COR-L47 (cell line): ENCODE measurements at places on chromosomes 6 and 20.

GRCh38 chr20:41116282-41116956, 20.9 kb upstream of the PLCG1 start:
- DNase-seq: no peak

DNA sequence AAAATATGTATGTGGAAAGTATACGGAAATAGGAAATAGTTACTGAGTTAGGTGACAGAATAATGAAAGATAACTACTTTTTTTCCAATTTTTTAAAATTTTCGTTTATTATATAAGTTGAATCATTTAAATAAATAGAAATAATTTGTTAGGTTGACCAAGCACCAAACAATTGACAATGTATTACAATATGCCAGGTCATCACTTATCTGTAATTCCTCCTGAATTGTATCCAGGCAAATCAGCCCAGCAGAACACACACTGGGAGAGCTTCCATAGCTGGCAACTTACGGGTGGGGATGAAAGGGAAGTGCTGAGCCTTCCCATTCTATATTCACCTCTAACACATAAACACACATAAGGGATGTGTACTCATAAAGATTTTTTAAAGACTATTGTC, 40.7 kb downstream of the FAXC start:
- no peak for DNase-seq

- no peak for DNase-seq
Observed at GRCh38 chr6:78345882-78346281, 521.5 kb upstream of the IRAK1BP1 start.

DNA sequence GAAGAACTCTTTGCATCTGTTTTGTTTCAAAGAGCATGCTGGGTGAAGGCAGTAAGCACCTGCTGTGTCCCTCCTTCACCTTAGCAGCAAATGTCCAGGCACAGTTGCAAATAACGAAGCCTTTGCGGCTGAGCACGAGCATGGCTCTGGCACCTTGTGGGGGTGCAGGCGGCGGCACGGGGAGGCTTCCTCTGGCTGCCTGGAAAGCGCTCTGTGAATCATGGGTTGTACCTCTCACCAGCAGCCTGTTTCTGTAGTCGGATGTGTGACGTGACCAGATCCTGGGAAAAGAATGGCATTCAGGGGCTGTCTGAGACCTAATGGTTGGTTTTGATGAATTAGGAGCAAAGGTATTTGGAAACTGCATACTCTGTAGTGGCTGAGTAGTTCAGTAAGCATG, 144.8 kb downstream of the DTNBP1 start:
- no peak for DNase-seq

- no peak for DNase-seq
Observed at GRCh38 chr6:37435816-37436215, 2.8 kb downstream of the CMTR1 start.

GRCh38 chr6:53273370-53273769, 75.4 kb downstream of the ELOVL5 start:
- no peak for DNase-seq

DNA sequence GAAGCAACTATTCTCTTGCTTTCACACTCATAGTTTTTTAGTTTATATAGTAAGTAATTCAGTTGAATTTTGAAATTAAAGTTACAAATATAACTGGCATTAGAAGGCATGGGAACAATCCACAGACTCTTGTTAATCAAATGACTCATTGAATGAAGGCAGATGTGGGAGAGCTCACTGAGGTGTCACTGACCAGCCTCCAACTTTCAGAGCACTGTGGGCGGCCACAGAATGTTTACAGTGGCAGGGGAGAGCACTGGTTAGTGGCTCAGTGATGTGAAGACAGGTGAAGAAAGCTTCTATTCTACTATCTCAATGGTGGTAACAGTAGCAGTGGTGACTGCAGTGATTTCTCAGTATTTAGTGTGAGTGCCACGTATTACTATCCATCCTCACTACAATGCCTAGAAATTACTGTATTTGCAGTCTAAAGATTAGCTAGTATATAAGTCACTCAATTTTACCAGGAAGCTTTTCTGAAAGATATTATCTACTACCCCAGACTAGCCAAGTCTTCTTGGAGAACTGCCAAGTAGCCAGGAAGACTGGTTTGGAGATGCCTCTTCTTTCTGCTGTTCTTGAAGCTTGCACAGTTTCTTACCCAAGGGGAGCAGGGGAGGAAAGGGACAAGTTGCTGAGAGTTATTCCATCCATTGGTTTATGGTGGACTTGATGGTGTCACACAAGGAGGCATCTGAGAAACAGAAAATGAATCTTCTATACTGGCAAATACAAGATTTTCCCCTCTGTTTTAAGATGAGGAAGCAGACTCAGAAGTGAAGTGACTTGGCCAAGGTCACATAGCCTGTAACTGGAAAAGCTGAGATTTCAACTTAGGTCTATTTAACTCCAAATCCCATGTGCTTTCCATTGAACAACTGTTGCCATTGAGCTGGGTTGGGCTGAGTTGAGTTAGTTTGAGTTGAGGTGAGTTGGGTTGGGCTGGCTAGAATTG, 231.2 kb downstream of the ANKRD60 start:
- no peak for DNase-seq

GRCh38 chr6:105601541-105602236, 198.8 kb upstream of the PREP start:
- DNase-seq: no peak

GRCh38 chr6:24658573-24659560, 7.8 kb downstream of the TDP2 start:
- DNase-seq: no peak

DNA sequence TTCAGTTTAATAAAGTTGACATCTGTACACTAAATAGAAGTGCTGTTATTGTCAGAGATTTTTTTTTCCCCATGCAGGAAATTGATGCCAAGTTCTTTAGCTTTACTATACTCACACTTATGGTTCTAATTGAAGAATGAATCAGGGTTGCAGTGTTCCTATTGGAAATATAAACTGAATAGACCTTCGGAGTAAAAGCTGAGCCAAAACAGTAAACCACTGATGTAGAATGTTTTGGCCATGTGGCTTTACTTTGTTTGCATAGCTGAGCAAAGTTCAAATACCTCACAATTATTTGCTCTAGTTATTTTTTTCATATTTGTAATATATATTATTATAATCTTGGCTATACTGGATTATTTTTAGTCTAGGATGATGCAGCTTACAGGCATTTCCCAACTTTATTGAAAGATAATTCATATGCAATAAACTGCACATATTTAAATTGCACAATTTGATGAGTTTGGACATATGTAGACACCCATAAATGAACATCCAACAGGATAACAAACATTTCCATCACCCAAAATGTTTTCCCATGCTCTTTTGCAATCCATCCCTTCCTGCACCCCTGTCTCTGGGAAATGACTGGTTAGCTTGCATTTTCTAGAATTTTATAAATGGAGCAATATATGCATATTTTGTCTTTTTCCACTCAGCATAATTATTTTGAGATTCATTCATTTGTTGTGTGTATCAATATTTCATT, 105.8 kb upstream of the NOX3 start:
- DNase-seq: no peak

GRCh38 chr6:158357570-158358216, 45.4 kb downstream of the TULP4 start:
- no peak for DNase-seq

DNA sequence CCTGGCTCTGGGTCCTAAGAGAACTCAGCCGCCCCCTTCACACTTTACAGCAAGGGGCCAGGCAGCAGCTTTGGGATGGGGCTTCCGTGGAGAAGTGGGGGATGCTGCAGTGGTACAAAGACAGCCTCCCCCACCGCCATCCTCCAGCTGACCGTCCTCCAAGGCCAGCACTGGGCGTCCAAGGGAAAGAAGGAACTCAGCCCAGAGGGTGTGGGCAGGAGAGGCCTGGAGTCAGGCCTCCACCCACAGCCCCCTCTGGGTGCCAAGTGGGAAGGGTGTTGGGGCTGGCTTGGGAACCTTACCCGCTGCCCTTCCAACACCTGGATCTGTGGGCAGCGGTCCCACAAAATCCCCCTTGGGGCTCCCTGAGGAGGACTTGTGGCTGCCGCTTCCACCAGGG, 13.1 kb downstream of the STMN3 start:
- DNase-seq: no peak
